Germinal center (tissue), 1 donor: ENCODE measurements at places on chromosomes 6 and 20.

DNA sequence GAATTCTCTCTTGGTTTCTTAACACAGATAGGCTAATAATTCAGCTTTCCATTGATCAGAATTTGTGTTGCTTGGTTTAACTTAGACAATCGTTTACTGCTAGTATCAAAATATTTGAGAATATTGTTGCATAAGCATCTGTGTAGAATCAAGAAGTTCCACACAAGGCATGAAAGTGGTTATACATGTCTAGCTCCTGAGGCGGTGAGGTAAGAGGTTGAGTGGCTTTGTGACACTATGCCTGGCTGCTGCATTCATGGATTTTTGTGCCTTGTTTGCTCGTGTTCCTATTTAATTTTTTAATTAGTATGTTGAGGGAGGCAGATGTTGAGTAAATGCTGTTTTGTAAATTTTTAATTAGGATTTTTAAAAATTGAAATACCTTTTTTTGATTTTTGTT, 10.2 kb downstream of the PKIB start:
- no peak for DNase-seq

DNA sequence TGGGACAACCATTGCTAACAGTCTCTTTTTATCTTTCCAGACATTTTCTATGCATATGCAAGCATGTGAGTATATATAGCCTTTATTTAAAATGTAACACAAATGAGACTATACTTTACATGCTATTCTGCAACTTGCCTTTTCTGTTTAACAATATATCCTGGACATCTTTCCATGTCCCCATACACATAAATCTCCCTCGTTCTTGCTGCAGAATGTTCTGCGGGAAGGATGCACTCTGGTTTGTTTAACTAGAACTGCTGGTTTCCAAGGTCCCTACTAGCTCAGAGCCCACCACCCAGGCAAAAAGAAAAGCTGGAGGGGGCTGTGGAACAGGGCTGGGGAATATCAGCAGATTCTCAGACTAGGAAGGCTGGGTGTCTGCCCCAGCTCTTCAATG, 35.2 kb upstream of the CCDC167 start:
- no peak for DNase-seq

- no peak for DNase-seq
Observed at GRCh38 chr6:114987281-114987680, 644.5 kb upstream of the HS3ST5 start.

- DNase-seq = no peak
Observed at GRCh38 chr20:48831718-48832404, 4.1 kb upstream of the PREX1 start.

DNA sequence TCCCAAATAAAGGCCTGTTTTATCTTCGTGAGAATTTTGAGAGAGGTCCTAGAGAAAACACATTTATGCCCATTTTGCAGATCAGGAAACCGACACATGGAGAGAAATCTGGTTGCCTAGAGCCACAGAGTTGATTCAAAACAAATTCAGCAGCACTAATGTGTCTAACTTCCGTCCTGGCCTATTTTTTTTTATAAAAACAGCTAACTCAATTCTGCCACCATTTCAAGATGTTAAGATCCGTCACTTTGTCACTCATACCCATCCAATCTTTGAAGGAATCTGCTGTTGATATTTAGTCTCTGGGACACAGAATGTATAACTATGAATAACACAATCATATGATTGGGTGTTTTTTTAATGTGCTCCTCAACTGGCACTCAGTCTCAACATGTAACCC, 611.1 kb upstream of the ARID1B start:
- no peak for DNase-seq

DNA sequence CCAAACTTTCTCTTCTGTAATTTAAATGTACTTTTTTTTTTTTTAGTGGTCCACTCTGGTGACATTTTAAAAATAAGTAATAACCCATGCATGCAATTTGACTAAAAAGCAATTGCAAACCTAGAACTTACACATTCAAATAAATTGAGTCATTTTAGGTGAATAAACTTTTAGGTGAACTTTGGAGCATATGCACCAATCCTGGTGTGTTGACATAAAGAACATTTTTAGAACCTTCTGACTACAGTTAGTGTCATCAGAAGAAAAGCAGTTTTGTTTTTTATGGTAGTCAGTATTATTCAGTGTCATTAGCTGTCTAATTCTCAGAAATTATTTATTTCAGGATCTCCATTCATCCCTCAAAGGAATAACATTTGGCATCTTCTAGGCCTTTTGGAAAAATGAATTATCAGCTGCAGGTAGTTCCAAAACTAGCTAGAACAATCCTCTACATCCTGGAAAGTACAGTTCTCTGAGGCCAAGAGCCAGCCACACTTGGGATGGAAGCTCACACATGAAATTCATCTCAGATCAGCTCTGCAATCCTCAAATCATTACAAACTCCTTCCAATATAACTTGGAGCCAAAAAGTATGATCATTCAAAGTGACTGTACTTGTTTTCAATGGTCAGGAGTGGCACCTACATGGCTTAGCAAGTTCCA, 38.5 kb upstream of the SIM1 start:
- DNase-seq = no peak

GRCh38 chr6:90471263-90471662, 115.6 kb downstream of the MAP3K7 start:
- no peak for DNase-seq

DNA sequence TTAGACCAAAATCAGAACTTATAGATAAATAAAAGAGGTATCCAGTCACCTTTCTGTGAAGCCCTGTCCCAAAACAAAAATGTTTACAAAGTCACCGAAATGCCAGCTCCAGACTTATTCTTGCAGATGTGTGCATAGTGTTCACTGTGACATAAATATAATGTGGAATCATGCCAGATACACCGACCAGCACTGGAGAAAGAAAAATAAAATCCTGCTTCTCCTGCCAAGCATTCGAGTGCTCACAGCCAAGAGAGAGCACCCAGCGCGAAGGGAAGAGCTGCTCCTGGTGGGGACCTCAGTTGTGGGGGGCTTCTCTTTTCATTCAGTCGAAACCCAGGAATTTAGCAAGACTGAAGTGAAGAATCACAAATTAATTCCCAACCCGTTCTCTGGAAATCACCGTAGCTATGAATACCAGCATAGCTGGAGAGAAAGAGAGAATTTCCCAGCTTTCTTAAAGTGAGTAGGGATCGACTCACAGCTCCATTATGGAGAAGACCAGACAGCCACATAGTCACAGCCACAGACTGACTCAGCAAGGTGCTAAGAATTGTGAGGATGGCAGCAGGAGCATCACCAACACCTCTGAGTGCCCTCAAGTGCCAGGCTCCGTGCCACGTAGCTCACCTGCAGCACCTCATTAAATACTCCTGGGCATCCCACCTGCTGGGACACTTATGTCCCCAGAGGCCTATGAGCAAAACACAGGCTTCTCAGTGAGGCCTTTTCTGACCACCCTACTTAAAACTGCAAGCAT, 33.2 kb downstream of the BFSP1 start:
- no peak for DNase-seq

DNA sequence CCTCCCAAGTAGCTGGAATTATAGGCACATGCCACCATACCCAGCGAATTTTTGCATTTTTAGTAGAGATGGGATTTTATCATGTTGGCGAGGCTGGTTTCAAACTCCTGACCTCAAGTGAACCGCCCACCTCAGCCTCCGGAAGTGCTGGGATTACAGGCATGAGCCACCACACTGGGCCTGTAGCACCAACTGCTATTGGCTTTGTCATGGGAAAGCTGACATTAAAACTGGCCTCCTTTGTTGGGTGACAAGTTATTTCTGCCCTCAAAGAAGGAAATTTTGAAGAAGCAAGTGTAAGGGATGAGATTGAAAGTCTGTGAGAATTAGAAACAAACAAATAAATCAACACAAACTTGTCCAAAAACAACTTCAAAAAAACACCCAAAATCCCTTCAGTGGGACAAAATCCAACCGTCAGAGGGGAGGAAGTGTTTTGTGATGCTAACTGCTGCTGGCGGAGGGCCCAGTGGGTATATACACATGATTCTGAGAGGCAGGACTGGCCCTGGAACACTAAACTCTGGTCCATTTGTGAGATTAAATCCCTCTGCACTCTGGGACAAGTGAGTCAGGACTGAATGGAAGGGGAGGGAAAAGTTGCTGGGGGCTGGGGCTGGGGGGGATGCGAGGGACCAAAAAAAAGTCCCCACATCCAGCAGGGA, 87.5 kb upstream of the NAA20 start:
- no peak for DNase-seq

- no peak for DNase-seq
Observed at GRCh38 chr6:78597966-78598365, 269.4 kb upstream of the IRAK1BP1 start.

- DNase-seq = no peak
Observed at GRCh38 chr6:36701401-36701991, 3.9 kb downstream of the RAB44 start.

DNA sequence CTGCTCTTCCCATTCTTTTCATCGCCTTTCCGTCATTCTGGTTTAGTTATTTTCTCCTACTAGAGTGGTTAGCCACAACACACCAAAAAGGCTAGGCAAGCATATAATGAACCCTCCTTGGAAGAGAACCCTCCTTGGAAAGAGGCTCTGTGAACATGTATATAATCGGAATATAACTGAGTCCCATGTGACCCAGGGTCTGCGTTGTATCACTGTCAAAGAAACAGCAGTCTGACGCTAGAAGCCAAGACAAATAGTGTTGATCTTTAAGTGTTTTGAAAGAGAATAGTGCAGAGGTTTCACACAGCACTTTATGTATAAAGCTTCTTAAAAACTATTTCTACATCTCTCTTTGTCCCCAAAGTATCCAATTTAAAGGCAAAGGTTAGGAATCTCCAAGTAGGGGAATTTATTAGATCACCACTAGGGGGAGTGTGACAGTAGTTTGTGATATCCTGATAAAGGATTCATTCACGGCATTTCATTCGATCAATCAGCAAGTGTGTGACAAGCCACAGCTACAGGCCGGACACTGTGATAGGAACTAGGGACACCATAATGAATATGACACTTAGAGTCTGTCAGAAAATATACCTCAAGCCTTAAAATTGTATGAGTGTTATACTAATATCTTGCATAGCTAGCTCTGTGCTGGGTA, 395.3 kb downstream of the CD109 start:
- peak; percentile 8 for DNase-seq

- no peak for DNase-seq
Observed at GRCh38 chr6:148698671-148699180, 48.1 kb upstream of the UST start.

DNA sequence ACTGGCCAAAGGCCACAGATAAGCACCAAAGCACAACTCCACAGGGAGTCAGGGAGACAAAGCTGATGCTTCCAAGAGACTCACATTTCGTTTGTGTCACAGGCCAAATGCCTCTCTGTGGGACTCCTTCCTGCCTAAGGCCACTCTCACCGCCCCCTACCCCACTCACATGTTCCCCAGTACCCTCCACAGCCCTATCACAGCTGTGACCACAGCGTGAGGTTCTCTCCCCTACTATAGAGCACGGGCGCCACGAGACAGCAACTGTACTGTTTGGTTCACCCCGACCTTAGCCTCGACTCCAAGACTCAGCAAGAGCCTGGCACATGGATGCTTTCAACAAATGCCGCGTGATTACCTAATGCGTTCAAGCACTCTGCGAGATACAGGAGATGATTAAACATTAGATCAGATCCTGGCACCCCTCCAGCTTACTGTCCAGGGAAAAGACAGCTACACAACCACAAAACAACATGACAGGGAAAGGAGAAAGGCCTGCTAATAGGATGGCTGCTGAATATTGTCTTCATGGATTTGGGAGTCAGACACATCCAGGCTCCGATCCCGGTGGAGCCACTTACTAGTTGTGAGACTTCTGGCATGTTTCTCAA, 105.5 kb downstream of the AGPAT4 start:
- no peak for DNase-seq

GRCh38 chr6:57201718-57202117, 20.4 kb downstream of the RAB23 start:
- DNase-seq = no peak

DNA sequence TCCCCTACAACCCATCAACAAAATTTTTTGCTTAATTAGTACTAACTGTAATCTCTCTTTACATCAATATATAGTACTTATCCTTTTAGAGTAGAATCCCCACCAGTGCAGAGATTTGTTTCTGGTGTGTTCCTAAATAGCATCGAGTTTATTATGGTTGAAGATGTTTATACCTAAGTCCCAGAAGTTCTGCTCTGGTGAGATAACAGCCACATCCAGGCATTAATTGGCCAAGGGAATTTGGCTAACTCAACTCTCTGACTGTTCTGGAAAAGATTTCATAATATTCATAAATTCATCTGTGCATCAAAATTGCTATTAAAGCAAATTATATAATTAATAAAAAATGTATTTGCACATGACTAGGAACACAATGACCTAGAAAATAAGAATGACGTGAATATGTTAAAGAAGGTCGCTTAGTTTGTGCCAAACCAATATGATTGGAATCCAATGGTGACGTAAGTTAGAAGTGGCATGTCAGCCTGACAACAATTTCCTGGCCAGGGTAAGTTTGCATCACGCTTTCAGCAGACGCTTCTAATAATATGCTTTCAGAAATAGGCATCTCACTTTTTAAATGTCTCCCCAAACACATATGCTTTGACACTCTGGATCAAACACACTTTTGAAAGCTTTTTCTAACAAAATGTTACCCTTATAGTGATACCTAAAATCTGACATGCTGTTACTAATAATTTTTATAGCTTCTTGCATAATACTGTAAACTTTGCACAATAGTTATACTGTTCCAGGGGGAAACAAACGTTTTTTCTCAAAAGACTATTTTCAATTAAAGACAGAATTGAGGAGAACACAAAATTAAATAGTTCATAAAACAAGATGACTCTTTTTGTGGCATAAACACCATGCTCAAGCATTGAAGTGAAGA, 236.7 kb downstream of the TENT5A start:
- no peak for DNase-seq

DNA sequence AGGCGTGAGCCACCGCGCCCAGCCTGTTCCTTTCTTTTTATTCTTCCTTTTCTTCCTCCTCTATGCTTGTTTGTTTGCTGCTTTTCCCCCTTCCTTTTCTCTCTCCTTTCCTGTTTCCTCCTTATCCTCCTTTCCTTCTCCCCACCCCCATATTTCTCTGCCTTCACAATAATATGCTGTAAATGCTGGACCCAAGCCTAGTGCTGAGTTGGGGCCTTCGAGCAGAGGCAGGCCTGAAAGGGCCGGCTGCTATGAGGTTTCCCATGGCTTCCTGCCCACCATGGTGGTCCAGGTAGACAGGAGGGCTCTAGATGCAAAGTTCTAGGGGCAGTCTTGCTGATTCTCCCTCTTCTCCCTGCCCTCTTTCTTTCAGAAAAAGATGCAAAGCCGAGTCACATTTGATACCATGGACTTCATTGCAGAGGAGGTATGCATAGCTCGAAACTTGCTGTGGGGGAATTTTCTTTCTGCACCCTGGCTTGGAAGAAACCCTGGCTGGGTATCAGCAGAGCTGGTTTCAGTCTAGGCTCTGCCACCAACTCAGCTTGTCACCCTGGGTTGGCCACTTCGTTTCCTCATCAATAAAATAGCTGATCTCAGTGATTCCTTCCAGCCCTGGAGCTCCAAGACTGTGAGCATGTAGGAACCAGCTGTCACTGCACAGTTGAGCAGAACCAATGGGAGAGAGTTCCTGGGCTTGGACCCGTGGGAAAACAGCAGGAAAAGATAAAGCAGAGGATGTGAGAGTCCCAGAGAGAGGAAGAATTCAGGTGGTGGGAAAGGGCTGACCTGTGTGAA, 7.4 kb downstream of the CNBD2 start:
- no peak for DNase-seq
